Suppressor macrophage treated with lipopolysaccharide for 4 hours (primary cell): ENCODE measurements at places on chromosomes 2 and 18.
A peak's percentile ranks its signal among the peaks of the same experiment; 100 is the strongest.

- no peak for DNase-seq
Measured at GRCh38 chr2:101003278-101003775, 1.2 kb downstream of the RPL31 start.

DNA sequence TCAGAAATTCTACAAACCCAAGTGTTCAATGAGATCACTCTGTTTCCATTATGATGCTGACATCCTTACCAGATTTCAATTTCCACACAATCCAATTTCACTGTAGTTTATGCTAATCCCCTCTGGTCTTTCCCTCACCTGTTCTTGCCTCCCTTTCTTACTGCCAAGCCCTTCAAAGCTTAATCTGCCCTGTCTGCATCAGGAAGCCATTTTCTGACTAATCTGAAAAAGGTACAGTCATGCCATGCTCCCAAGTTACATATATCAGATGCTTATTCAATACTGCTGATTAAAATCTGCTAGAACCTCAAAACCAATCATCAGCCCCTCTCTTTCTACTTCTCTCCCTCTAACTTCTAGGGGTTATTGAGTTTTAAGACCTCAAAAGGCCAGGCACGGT is 8.9 kb downstream of the KRTCAP3 start:
- DNase-seq: no peak

- no peak for DNase-seq
Measured at GRCh38 chr18:80132180-80132812, 23.2 kb downstream of the ADNP2 start.

DNA sequence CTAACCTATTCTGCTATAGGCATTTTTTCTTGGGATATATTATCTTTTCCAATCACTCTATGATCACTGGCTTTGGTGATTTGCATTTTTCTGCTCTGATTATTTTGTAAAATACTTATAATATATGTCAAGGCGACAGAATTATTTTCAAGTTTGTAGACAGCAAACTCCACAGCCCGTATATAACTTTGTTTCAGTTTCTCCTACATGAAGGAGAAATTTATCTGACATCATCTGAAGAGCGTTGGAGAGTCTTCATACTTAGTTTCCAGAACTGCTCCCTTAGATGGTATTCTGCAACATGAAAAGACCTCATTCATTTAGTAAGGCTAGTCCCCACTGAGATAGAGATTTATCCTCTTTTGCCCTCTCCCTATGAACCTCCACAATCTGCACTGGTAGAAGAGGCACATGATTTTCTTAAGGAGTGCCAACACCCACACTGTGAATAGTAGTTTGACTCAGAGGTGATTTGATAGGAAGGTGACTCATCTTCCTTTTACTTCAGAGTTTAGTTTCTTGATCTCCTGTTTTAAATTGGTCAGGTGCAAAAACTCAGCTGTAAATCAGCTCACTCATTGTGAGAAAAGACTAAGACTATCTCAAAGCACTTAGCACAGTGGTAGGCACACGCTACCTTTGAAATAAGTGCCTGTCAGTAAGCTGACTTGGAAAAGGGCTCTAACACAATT is 1848.6 kb upstream of the CELF4 start:
- no peak for DNase-seq

- no peak for DNase-seq
Measured at GRCh38 chr2:86201671-86202335, 2.5 kb downstream of the MRPL35 start.

DNA sequence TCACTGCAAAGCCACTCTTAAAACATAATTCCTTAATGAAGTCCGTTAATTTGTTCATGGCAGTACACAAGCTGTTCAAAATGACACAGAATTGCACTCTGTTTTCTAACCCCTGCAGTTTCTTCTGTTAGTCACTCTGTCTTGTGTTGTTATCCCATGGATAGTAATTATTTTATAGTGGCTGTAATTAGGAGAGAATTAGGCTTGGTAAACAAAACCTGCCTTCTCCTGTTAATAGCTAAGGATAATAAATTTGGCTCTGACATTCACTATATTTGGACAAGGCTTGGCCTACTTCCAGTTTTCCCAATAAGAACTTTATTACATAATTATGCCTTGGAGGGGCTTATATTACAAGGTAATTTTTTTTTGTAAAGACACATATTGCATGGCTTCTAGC is 330.3 kb upstream of the FIGN start:
- no peak for DNase-seq

DNA sequence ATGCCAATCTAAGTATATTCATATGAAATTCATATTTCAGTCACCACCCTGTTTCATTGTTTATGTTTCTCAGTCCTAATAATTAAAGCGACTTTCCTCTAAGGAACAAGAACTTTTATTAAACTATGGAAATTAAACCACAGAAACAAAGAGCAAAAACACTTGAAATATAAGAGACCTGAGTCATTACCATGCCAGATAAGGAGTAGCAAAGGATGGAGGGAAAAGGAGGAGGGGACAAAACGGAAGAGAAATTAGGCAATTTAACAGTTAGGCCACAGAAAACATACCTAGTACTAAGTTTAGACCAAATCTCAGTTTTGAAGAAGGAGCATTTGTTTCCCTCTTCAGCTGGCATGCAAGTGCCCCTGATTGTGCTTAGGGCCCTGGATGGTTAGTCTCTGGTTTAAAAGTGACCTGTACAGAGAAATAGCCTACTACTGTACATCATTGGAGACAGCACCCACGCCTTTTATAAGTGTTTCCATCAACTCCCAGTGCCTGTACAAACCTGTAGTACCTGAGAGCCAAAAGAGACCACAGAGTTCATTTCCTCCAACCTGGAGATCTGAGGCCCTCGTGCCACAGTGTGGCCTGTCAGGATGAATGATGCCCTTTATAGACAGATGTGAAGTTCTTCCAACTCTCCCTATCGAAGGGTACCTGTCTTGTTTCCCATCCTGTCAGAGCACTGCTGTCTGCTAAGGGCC is 74.5 kb downstream of the SPATS2L start:
- DNase-seq: no peak

- DNase-seq: no peak
Measured at GRCh38 chr2:3238951-3239841, 138.4 kb downstream of the EIPR1 start.

GRCh38 chr2:20291106-20291564 is 59.5 kb downstream of the PUM2 start:
- DNase-seq: peak; percentile 59

- DNase-seq: no peak
Measured at GRCh38 chr18:34942276-34942675, 98.9 kb upstream of the MAPRE2 start.

DNA sequence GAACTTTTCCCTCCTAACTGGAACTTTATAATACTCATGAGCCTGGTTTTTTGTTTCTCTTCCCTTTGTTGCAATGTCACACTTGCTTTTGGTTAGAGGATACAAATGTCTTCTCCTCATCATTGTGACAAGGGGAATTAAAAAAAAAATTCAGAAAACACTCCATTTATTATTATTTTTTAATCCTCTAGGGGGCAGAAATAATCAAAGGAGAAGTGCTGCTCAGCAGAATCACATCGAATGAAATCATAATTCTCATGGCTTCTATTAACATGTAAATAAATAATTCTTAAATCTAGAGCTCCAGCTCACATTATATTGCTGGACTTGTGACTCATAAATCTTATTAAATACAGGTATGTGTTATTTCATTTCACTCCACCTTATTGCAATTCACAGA is 273.8 kb downstream of the TRIB2 start:
- DNase-seq: no peak

DNA sequence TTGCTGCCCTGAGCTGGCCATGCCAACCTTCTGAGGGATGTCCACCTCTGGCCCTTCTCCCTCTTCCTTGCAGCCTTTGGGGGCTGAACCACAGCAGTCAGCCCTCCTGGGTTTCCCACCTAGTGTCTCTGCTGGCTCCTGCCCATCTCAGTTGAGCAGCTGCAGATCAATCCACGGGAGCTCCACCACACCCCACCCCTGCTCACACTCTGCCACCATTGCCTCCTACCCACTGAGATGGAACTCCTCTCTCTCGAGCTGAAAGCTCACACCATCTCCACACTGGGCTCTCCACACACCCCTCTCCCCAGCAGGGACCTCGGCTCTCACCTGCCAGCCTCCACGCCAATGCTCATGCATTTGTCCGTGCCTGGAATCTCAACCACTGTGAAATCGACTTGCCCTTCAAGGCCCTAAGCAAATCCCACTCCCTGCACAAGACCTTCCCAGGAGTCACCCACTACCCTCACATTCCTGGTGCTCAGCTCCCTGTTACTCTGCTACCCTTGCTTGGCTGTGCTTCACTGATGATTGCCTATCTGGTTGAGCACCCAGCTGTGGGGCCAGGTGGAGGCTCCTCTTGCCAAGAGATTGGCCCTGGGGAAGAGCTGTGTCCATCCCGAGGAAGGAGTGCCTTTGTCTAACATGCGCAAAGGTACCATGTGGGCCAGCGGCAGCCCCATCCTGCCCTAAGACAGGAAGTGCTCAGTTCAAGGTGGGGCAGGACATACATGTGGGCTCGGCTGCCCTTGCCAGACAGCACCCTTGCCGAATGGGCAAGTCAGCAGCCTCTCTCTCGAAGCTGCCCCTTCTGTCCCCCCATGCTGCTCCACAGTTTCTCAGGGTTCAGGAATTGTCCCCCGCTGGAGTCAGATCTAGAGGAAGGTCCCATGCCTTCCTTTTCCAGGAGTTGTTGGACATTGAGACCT is 208.7 kb downstream of the CYP26B1 start:
- DNase-seq: no peak

- peak; percentile 90 for DNase-seq
Measured at GRCh38 chr2:68762665-68763064, 28.1 kb downstream of the ARHGAP25 start.

DNA sequence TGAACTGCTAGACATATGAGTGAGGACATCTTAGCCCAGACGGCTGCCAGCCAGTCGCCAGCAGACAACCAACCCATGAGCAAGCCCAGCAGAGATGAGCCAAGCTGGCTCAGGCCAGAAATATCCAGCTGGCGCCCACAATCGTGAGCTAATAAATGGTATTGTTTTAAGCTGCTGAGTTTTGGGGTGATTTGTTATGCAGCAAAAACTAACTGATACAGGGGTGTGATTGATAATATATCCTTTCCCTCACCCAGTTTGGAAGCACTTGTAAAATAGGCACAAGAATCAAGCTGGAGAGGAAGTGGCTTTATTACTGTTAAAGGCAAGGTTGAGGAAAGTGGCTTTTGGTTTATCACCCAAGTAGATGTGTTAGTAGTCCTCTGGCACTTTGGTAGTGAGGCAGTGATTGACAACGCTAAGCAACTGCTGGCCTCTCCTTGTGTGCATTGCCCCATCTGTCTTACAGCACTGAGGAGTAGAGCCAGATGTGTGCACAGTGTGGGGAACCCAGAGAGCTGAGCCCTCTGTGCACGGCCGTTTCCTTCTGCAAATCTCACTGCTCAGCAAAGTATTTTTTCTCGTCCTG is 110.1 kb downstream of the MYO1B start:
- DNase-seq: no peak

GRCh38 chr2:233244818-233245217 is 6.7 kb upstream of the ATG16L1 start:
- peak; percentile 45 for DNase-seq

DNA sequence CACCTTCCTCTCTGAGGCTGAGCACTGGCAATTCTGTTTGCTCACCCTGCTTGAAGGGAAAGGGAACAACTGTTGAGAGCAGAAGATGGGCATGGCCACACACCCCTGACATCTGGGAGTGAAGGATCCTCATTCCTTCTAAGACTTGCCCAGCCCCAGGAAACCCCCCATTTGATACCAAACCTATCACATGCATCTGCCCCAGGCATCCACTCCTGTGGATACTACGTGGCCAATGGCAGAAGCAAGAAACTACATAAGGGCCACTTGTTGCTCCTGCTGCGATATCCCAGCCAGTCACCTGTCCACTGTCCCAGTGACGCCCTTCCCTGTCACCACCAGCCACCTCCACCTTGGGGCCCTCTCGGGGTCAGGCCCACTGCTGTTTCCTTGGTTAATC is 185.2 kb downstream of the SMAD2 start:
- DNase-seq: no peak

- no peak for DNase-seq
Measured at GRCh38 chr2:67899187-67899586, 163.6 kb downstream of the C1D start.

GRCh38 chr2:210722092-210722491 is 165.7 kb downstream of the CPS1 start:
- no peak for DNase-seq

- DNase-seq: no peak
Measured at GRCh38 chr18:48546396-48546795, 7.6 kb downstream of the CTIF start.

GRCh38 chr2:240395896-240396622 is 39.4 kb upstream of the GPC1 start:
- DNase-seq: no peak

GRCh38 chr18:78507217-78507616 is 472.4 kb upstream of the SALL3 start:
- DNase-seq: no peak

- DNase-seq: no peak
Measured at GRCh38 chr18:50644146-50644545, 84.3 kb downstream of the MAPK4 start.

- peak; percentile 37 for DNase-seq
Measured at GRCh38 chr2:11017921-11018320, 106.2 kb downstream of the KCNF1 start.

GRCh38 chr2:44836174-44836573 is 105.3 kb upstream of the SIX3 start:
- DNase-seq: no peak

DNA sequence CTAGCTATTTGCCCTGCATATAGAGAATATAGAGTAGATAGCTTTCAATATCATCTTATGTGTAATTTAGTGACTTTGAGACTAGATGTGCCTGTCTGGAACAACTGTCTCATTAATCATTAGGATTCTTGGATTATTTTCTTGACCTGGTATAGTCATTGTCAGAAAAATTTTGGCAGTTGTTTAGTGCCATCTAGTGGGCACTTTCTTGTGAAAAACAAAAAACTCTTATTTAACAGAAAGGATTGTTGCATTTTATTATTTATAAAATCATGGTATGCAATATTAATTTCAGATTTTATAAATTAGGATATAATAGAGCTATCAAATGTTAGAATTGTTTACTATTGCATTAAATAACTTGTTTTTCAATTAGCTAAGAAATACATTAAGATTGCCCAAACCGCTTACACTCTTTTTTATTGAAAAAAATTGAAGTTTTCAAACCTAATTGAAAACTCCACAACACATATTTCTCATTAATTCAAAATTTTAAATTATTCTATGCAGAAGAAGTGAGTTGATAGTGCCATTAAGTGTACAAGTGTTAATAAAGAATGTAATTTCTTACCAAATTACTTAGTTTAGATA is 80.3 kb downstream of the DYNAP start:
- DNase-seq: peak; percentile 56

DNA sequence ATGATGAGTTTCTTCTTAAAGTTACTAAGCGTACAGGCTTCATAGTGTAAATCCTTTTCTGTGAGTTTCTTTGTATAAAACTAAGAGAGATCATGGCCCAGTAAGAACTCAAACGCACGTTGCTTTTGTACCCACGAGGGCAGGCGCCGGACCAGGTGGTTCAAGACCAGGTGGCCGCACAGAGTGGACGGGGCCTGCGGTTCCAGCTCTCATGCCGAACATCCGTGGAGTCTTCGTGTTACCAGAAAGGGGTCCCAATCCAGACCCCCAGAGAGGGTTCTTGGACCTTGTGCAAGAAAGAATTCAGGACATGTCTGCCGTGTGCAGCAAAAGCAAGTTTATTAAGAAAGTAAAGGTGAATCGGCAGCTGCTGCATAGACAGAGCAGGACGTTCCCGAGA is 53.0 kb downstream of the KCNG2 start:
- DNase-seq: no peak

- DNase-seq: no peak
Measured at GRCh38 chr18:36821681-36822080, 7.1 kb downstream of the TPGS2 start.
